Activated T-helper 1 cell treated with anti-CD3 and anti-CD28 coated beads, Interleukin-12 subunit alpha, Interleukin-12 subunit beta, Interleukin-2, Interleukin-4 antibody, amounts not matched to agents 30 ng/mL and 10 ng/mL and 1 ng/mL, durations not matched to agents 14 hours and 24 hours and 36 hours (primary cell): ENCODE measurements at places on chromosomes 1 and 21. TPM values are rescaled to one million over a fixed set of nuclear protein-coding genes. Genes with fewer than 3 reads are reported as not detected.

- DNase-seq, result no peak
Measured at GRCh38 chr1:152993186-152993585, 8.4 kb upstream of the SPRR3 start.

DNA sequence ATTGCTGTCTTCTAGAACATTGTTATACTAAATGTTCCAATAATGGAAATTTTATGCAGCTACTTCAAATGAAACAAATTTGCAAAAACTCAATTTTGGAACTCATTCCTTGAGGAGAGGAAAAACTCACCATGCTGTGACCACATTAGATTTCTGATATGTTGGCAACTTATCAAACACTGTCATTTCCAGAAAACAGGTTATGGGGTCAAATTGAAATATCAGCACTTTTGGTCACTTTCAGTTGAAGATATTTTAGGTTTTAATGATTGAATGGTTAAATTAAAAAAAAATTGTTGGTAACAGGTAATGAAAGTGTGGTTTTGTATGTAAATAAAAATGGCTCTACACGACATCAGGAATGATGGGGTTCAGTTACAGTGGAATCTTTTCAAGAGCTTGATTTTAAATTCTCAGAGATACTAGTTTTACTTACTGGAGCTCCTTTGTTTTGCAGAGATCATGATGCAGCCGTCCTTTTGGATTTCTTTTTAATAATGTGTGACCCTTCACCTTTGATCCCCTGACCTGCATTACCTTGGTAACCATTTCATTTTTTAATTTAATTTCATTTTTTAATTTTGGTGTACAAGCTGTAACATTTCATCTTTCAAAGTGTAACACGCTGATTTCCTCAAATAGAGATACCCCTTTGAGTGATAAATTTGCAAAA, 86.2 kb downstream of the CAMTA1 start:
- DNase-seq, result no peak

Gene ZNF648
- total RNA-seq, result not detected in 2 replicates

Gene GAS5
- 653 and 688 TPM in 2 replicates for total RNA-seq

Gene C1orf185
- total RNA-seq, result not detected in 2 replicates

DNA sequence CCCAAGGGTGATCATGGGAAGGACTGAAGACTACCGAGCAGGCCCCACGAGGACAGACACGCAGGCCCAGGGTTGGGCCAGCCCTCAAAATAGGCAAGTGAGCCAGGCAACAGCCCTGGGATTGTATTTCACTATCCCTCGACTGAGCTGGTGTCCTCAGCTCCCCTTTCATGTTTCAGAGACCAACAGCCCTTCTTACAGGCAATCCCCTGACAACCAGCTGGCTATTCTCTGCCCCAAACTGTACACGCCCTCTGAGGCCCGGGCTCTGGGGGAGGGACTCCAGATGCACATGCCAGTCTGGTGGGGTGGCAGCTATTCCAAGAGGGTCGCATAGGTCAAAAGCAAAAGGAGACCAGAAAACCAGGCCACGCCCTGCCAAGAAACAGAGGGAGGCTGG, 243.0 kb downstream of the TOMM20 start:
- no peak for DNase-seq

Gene FCGR3B
- not detected in 2 replicates for total RNA-seq

Gene CELA3B
- total RNA-seq, result not detected in 2 replicates

Gene MRPS6
- 137 and 139 TPM in 2 replicates for total RNA-seq

DNA sequence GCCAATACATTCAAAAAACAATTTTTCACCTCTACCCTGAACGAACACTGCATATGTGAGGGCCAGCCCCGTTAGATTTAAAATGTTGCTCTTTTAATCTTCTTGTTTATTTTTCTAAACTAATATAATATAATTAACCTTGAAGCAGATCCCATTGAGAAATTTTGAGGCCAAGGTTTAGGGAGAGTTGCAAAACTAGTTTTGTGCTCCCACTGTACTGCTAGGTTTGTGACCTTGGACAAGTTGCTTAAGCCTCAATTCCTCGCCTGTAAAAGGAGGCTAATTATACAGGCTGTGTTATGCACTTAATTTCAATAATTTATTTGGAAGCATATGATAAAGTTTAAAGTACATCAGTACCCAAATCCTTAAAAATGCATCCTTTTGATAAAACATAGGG, 3.7 kb downstream of the IL23R start:
- DNase-seq, result no peak

Gene AGT
- total RNA-seq, result not detected in 2 replicates

DNA sequence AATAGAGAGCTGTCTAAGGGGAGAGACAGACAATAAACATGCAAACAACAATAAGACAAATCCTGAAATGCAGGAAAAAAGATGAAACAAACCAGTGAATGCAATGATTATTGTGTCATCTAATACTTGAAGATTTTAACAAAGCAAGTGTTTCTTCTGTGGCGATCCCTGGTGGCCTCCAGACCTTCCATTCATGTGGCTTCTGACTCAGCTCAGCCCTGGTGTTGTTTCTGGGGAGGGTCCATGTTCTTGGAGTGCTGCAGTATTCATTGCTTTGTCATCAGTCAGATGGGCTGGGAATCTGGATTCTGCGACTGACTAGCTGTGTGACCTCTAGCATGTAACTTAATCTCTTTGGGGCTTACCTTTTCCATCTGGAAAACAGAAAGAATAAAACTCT, 1.5 kb upstream of the C2CD4D start:
- no peak for DNase-seq
